GM03348 (cell line): ENCODE measurements at places on chromosomes 5 and 9.
A peak's percentile ranks its signal among the peaks of the same experiment; 100 is the strongest.

DNA sequence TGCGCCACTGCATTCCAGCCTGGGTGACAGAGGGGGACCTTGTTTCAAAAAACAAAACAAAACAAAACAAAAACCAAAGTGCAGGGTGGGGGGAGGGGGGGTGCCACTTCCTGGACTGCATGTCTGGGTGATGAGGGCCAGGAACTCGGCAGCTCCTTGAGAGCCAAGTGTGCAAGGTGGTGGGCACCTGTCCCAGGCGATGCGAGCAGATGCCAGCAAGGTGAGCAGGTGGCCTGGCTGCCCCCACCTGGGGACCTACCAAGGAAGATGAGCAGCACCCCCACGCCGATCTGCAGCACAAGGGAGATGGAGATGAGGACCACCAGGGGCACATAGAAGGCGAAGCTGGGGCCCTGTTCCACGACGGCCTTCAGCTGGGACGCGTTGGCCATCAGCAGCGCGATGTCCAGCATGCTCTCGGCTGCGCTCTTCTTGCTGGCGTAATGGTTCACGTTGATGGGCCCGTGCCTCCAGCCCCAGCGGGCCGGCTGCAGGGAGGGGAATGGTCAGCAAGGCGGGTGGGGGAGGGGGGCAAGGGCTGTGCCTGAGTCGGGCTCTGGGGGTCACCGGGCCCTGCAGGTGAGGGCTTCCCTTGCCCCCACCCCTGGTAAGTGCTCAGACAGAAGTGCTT is 7.8 kb downstream of the NINJ1 start:
- no peak for DNase-seq

GRCh38 chr9:1917396-1917935 is 97.7 kb upstream of the SMARCA2 start:
- DNase-seq = no peak

DNA sequence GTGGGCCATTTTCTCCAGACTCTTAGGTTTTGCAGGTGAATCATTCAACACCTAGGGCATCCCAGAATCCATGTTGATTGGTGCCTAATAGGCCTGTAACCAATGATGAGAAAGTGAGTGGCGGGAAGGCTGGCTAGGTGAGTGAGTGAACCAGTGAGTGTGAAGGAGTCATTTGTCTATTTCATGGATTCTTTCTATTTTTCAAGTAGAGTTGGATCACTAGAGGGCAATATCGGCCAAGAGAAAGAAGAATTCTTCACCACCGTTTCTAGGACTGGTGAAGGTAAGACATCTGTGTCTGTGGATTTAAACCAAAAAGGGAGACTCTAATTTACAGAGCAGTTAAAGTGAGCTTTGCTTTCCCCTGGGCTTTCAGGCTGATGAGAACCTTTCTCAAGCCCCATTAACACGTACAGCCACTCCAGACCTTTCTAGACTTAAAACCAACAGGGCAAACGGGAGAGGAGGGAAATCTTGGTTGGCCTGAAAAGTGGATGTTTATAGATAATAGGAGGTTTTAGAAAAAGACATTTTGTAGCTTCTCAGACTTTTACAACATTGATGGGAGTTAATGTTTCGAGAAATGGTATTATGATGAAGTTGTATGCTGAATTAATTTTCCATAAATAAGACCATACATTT is 114.3 kb upstream of the IL12B start:
- DNase-seq = peak; percentile 65

DNA sequence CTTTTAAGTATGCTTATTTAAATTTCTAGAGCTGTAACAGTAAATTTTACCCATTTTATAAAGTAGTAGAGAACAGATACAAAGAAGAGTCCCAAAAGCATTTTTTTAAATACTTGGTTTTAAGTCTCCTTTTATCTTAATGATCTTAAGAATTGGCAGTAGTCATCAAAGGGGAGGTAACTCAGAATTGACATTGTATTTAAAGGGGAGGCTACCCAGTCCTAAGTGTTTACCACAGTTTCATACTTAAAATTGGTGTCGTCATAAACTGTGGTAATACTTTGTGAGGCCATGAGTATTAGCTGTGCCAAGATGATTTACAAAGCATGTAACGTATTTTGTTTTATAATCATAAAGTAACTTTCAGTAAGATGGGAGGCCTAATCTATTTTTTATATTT is 14.8 kb downstream of the SLC25A46 start:
- no peak for DNase-seq

GRCh38 chr9:118618849-118619248 is 750.4 kb downstream of the BRINP1 start:
- no peak for DNase-seq

DNA sequence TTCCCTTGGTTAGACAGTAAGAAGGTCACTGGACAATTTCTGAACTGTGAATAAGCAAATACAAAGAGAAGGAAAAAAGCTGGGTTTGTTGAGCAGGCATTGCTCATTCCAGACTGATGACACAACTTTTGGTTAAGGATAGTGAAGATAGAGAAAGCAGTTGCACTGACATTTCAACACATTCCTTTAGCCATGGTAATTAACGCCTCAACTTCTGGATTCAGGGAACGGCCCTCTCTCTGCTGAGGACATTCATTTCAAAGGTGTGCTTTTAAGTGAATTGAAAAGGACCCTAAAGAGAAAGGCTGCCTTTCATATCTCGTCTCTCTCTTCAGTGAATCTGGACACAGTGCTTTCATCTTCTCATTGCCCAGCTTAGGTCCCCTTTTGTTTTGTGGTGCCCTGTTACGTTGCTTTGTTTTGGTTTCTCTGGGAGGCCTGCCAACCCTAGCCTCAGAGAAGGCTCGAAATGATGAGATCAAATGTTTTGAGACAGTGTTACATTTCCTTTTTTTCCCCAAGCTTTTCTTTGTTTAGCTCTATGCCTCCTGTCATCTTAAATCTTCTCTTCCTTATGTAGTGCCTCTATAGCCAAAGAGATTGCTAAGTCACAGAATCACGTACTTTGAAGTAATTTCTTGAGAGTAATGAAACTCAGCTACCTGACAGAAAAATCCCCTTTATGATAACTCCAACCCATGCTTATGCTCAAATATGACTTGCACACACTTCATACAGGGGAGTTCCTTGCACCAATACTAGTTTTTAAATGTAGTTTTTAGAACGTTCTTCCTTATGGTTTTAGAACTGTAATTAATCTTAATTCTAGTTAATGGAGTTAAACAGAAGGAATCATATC is 94.4 kb upstream of the IFNE start:
- DNase-seq = peak; percentile 78

- no peak for DNase-seq
Observed at GRCh38 chr5:168776070-168776469, 196.9 kb upstream of the PANK3 start.

DNA sequence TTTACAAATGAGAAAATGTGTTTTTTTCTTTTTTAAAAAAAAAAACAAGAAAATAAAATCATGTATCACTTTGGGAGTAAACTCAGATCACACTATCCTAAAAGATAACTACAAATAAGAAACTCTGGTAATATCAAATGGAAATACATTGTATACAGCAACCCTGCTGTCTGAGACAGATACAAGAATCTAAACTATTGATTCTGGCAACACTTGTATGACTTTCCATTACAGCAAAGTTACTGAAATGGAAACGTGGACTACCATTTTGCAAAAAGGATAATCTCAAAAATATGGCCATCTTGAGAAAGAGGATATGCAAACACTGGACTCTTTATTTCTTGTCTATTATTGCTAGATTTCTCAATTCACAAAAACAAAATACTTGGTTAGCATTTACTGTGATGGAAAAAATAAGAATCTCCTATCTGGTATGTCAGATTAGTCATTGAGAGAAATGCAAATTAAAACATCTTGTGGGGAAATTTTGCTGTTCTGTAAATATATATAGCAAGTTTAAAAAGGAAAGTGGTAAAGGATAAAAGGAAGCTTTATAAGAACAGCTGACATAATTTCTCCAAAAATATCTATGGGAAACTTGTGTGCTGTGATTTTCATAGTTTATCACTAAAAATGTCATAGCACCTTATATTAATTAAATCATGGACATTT is 112.9 kb upstream of the FER start:
- peak; percentile 13 for DNase-seq

DNA sequence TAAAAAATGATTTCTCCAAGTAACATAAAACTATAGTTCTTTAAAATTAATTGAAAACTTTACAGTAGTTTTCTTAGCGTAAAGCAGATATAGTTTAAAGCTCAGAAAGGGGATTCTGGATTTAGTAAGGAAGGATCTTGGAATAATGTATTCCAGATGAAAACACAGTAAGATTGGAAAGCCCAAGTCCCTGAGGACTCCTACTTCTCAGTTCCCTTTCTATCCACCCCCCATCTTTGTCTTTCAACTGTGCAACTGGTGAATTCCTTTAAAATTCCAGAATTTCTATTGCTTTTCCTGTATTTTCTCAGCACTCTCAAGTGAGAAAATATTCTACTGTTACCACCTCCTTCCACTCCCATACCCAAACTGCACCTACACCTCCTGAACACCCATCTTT is 184.5 kb upstream of the FBN2 start:
- no peak for DNase-seq

- DNase-seq = no peak
Observed at GRCh38 chr9:134484479-134484878, 157.1 kb upstream of the COL5A1 start.

DNA sequence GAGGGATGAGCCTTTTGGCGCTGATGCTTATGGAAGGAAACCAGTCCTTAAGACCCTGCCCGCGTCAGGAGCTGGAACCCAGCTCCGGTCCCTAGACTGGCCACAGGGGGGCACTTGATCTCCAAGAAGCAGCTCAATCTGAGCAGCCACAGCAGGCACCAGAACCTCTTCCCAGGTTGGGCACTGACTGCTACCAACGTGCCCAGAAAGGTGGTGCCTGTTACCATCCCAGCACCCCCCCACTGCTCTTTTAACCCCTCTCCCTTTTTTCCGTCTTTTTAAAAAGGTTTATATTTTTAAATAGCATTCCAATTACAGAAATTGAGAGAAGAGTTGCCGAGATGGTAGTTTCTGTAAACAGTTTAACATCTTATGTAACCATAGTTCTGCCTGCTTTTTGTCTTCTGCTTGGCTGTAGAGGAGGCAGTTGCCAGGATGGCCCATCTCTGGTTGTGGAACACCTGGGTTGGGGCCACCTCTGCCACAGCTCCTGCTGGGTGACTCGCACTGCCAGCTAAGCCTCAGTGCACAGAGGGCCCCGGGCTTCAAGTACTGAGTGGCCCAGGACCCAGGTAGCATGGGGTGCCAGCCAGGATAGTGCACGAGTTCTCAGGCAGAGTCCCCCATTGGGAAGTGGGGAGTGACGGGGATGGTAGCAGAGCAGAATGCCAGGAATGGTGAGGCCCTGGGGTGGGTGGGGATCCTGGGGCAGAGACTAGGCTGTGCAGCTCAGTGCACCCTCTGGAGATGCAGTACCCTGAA is 62.8 kb downstream of the PFDN1 start:
- DNase-seq = peak; percentile 72

DNA sequence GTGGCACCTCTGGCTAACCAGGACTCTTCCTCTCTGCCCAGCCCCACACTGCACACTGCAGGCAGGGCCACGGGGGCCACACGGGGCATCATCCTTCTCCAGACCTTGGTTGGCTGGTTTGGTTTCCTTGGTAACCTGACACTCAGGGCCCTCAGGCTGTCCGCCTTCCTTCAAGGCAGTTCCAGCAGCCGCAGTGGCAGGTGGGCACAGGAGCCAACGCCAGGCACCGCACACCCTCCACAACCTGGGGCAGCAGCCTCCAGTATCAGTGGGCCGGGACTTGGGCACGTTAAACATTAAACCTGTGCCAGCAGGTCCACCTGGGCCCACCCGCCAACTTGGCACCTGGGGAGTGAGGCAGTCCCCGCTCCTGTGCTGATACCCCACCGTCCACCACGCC is 1.9 kb downstream of the NPDC1 start:
- DNase-seq = no peak

DNA sequence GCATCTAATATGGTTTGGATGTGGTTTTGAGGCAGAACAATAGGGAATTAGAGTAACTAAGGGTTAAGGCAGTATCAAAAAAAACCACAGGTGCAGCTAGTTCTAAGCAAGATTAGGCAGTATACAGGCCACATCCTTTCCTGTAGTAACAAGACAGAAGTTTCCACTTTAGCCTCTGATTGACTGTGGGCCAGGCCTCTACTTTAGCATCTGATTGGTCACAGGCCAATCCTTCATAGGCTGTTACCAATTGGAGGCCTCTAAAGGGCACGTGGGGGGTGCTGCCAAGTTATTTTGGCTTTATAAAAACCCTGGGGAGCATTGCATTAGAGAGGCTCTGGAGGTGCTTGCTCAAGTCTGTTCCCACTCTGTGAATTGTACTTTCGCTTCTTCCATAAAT is 144.1 kb upstream of the ST8SIA4 start:
- no peak for DNase-seq

DNA sequence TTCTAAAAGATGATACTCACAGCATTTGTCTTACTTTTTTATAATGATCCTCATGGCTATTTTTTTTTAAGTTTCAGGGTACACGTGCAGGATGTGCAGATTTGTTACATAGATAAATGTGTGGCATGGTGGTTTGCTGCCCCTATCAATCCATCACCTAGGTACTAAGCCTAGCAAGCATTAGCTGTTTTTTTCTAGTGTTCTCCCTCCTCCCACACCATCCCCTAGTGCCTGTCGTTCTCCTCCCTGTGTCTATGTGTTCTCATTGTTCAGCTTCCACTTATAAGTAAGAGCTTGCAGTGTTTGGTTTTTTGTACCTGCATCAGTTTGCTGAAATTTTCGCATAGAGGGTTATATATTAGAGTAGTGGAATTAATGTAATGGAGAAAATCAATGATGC is 189.1 kb upstream of the CDH12 start:
- no peak for DNase-seq

DNA sequence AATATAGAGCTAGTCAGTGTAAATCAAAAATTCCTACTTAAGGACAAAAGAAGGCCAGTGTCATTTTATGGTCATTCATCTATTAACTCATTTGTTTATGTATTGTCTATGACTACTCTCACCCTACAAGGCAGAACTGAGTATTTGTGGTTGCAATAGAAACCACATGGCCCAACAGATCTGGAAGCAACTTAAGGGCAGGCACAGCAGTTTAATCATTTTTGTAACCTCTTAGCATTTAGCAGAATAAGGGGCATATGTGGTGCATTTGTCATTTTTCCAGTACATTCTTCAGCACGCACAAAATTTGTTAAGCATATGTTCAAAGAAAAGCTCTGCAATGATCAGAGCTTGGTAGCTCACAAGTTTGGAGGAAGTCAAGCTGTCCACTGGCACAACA is 1.1 kb downstream of the FKBP15 start:
- DNase-seq = peak; percentile 30

GRCh38 chr9:73031350-73031749 is 78.5 kb upstream of the ALDH1A1 start:
- DNase-seq = no peak

- peak; percentile 58 for DNase-seq
Observed at GRCh38 chr5:163760498-163760897, 255.1 kb downstream of the MAT2B start.

DNA sequence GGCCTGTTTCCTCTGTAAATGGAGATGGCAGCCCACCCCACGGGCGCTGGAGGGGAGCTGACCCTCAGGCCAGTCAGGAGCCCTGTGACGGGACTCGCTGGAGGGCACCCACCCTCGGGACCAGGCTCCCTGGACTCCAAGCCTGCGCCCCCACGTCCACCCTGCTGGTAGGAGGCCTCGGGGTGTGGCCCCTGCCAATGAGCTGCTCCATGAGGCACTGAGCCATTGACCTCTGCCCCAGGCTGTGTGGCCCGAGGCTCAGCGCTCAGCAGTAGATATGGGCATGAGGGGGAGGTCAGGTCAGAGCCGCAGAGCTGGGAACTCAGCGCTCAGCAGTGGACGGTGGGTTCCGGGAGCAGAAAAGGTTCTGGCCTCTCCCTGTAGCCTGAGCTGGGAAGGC is 52.3 kb upstream of the EGFL7 start:
- no peak for DNase-seq
